Prostate gland (tissue), 2 donors: ENCODE measurements at places on chromosomes 6 and 20. TPM values are rescaled to one million over a fixed set of nuclear protein-coding genes. Genes with fewer than 3 reads are reported as not detected.

The ISM1 gene
- 2.2 TPM for total RNA-seq

GRCh38 chr20:37986873-37987601 is 46.2 kb downstream of the TTI1 start:
- peak; percentile 82 for DNase-seq

DNA sequence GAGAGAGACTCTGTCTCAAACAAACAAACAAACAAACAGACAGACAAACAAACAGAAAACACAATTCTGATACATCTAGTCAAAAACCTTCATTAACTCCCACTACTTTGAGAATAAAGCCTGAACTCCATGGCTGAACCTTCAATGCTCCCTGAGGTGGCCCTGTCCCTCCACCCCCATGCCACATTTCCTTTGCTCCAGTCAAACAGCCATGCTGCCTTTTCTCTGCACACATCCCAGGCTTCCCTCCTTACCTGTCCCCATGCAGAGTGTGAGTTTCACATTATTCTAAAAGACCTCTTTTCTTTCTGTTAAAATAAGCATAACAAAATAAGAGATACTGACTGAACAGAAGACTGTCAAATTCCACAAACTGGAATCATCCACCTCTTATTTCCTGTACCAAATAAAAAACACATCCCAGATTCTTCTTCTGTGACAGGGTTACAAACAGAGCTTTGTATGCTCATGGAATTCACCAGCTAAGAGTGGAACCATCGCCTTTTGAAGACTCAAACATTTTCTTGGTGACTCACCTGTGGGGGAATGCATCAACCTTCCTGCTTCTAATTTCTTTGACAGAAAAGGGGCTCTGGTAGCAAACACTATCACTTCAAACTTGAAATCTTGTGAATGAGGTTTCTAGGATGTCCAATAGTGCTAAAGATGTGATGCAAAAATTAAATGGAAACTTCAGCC is 71.0 kb upstream of the SLC22A16 start:
- DNase-seq = no peak

DNA sequence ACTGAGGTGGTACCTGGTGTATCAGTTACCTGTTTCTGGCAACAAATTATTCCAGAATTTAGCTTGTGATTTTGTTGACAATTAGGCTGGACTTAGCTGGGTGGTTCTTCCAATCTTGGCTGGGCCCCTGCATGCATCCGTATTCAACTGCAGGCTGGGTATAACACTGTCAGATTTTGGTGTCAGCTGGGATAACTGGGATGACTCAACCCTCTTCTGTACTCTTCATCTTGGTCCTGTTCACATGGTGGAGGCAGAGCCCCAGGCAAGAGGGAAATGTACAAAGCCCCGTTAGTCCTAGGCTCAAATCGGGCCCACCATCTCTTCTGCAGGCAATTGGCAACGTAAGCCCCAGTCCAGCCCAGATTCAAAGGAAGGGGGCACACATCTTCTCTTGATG is 89.2 kb downstream of the PHACTR3 start:
- no peak for DNase-seq

DNA sequence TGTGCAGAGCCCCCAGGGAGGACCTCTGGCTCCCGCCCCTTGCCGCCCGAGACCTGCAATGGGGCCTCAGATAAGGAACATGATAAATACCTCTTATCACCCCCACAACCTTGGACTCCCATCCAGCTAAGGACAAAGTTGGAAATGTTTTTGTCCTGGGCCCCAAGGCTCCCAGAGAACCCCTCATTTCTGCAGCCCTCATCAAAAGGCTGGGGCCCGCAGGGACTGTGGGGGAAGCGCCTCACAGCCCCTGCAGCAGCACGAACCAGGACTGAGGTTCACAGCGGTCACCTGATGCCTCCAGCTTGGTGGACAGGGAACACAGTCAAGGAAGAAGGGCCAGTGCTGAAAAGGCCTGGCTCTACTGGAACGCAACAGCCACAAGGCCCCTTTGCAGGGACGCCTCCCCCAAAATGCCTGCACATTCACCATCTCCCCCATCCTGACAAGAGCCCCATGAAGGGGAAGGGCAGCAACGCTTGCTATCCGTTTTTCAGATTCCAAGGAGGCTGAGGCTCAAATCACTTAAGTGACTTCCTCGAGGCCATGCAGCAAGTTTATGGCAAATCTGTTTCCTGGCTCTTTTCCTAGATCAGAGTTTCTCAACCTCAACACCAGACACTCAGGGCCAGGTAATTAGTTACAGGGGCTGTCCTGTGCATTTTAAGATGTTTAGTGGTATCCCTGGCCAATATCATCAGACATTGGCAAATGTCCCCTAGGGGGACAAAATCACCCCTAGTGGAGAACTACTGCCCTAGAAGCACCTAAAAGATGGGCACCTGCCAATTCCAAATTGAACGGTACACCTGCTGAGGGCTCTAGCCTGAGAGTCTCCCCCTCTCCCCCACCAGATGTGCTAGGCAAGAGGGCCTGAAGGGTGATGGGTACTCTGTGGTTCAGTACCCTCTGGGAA is 10.6 kb downstream of the TFEB start:
- no peak for DNase-seq
